Activated CD4-positive, CD25-positive, alpha-beta regulatory T cell treated with anti-CD3 and anti-CD28 coated beads, Interleukin-2, amount 50 U/mL, for 16 hours (primary cell): ENCODE measurements at places on chromosomes 2 and 18.

DNA sequence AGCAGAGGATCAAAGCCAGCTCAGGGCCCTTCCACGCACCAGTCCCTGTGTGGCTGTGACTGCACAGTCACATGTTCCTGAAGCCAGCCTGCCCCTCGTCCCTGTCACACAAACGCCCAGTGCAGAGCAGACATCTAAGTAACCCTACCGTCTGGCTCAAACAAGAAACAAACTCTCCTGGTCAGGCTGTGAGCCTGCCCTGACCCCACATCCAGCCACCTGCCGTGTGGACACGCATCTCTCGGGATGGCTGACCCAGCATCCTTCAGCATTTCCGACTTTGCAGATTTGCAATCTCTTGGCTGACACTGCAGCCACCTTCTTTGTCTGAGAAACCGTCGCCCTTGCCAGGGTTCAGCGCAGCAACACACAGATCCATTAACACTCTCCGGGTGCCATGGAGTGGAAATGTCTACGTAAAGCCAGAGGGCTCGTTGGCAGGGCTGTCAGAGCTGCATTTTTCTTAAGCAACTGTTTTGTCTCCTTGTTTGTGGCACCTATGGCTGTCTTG, 82.3 kb upstream of the ASAP2 start:
- DNase-seq: no peak

DNA sequence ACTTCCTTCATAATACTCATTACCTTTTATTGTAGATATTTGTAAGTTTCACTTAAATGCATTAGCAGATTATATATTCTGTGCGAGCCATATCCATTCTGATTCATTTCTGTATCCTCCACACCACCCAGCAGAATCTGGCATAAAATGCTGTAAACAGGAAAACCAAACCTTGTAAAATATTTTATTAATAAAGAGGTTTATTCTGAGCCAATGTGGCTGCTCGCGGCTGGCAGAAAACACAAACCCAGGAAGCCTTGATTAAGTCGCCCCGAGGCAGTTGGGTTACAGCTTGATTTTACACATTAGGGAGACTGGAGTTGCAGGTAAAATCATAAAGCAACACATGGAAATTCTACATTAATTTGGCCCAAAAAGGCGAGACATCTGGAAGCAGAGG, 40.5 kb downstream of the GNAL start:
- DNase-seq: no peak

GRCh38 chr2:44801289-44801840, 140.1 kb upstream of the SIX3 start:
- DNase-seq: no peak

- DNase-seq: no peak
Measured at GRCh38 chr2:58594175-58594574, 353.1 kb upstream of the FANCL start.

- DNase-seq: no peak
Measured at GRCh38 chr2:74745766-74746165, 88.2 kb upstream of the HK2 start.

GRCh38 chr2:73009177-73009839, 62.2 kb downstream of the SFXN5 start:
- no peak for DNase-seq

- no peak for DNase-seq
Measured at GRCh38 chr2:72145289-72145657, 2.4 kb downstream of the CYP26B1 start.

DNA sequence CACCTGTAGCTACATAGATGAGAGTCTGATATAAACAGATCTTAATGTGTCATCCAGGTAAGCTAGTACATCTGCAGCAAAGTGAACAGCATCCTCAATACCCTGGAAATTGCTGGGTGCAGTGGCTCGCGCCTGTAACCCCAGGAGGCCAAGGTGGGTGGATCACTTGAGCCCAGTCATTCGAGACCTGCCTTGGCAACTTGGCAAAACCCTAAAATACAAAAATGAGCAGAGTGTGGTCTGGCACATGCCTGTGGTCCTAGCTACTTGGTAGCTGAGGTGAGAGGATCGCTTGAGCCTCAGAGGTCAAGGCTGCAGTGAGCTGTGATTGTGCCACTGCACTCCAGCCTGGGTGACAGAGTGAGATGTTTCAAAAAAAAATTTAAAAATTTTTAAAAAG, 233.9 kb upstream of the SP5 start:
- no peak for DNase-seq

- no peak for DNase-seq
Measured at GRCh38 chr18:42392416-42392815, 437.4 kb downstream of the PIK3C3 start.

DNA sequence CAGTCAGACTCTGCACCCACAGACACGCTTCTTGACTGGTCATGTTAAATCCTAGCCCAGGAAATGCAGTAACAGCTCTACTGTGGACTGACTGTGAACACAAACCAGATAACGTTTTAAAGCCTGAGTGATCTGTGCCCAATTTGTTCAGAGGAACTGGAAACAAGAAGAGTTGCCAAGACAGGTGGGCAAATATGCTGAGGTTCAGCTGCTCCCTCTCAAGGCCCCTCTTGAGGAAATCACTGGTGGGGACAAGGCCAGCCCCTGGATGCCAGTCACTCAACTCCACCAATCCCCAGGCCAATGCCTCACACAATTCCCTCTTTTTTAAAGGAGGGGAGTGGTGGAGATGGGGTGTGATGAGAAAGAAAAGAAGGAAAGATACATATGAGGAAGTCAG, 261.2 kb downstream of the ALK start:
- DNase-seq: no peak

DNA sequence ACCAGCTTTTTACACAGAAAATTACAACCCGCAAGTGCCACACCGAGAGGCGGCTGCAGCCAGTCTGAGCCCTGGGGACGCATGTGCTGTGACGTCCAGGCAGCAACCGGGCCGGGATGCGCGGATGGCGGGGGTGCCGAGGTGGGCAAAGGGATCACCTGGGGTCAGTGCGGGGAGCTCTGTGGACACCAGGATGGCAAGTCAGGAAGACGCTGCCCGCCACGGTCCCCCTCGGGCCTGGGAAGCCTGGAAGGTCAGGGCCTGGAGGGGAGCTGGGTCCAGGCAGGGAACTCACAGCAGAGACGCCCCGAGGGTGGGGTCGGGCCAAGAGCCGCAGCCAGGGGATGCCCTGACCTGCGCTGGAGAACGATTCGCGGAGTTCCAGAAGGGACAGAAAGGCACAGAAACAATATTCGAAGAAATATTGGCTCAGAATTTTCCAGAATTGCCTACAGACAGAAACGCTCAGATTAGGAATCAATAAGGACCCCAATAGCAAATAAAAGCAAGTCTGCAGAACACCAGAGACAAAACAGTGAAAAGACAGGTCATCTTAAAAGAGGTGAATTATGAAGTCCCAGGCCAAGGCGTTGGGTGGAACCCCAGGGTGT, 11.7 kb upstream of the KIF1A start:
- DNase-seq: no peak

GRCh38 chr2:227377467-227378351, 1.4 kb downstream of the TM4SF20 start:
- DNase-seq: no peak

DNA sequence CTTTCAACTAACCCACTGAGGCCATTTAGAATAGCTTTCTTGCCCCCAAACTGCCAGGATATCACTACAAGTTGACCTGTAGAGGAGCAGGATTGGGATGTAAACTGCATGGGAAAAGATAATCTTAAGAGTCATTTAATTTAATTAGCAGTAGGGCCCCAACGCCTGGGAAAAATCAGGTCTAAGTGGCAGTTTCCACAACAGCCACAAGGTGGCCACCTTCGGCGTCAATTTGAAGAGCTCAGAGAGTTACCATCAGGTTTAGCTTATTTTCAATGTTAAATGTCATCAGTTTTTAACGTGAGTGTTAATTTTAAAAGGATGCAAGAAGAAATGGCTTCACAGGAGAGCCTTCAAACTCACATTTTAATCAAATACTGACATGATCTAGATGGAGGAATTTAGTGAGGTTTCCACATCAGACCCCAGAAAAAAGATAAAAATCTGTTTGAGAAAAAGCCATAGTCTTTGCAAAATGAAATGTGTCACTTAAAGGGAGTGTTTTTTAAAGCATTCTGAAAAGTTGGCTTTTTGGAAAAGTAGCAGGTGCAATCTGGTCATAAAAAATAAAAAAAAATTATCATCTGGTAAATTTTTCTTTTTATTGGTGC, 77.3 kb upstream of the UPP2 start:
- DNase-seq: peak; percentile 12

GRCh38 chr2:40451918-40452605, at the start of gene SLC8A1:
Gene SLC8A1, minus strand, starts transcription at chr2:40452090.
- DNase-seq: no peak

DNA sequence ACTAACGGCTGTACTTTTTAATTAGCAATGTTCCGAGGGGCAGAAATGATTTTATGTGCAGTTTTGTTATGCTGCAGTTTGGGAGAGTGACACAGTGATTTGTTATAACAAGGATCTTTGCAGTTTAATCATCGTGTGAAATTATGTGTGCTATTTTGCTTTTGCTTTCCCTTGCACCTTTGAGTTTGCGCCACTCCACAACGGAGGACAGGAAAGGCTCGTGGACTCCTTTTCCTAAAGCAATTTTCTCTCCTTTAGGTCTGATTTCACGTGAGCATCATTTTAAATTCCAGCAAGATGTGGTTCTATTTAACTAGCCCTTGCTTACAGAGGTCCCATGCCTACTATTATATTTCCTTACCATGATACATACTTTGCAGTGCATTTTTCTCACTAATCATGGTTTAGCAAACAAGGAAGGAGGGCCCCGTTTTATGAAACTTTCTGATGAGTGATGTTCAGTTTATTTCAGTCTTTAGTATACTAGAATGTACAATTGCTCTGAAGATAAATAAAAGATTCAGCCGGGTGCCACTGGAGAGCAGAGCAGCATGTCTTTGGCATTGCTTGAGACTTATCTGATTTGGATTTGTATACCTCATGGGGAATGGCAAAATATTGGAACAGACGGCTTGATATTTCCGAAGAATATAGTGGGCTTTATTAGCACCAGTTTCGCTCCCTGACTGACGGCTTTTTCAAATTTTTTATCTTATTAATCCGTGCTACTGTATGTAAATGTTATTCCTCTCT, 528.2 kb upstream of the FANCL start:
- no peak for DNase-seq

DNA sequence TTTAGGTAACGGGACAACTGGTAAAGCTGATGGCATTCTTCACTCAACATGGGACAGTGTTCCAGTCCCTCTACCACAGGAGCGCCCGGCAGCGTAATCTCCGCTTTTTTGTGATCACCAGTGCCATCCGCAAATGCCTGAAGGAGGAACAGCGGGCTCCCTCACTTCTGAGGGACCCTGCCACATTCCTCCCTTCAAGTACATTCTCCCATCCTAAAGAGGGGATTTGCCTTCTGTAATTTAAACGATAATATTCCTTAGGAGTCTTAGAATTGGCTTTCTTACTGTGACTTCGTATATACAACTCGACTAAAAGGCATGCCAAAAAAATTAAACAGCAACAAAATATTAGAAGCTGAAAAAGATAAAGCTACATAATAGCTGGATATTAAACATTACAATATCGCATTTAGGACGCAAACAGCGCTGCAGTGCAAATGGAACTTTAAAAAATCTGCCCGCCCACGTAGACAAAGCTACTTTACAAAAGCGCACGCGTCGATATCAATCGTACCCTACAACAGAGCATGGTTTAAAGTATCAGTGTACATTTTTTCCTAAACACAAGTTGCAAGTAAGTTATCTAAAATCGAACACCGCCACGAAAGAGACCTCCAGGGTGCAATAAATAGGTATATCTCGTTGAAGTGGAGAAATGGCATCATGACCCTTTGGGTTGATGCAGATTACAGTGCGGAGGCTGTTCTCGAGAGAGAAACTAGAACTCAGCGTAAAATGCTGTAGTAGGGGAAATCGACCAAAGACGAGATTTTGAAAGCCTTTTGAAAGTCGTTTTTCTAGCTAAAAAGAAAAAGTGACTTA, 2.3 kb upstream of the VSNL1 start:
- no peak for DNase-seq
